Stimulated activated CD8-positive, alpha-beta memory T cell treated with anti-CD3 and anti-CD28 coated beads, Interleukin-4, amount 100 ng/mL, for 24 hours (primary cell): ENCODE measurements at places on chromosomes 16 and 17.

DNA sequence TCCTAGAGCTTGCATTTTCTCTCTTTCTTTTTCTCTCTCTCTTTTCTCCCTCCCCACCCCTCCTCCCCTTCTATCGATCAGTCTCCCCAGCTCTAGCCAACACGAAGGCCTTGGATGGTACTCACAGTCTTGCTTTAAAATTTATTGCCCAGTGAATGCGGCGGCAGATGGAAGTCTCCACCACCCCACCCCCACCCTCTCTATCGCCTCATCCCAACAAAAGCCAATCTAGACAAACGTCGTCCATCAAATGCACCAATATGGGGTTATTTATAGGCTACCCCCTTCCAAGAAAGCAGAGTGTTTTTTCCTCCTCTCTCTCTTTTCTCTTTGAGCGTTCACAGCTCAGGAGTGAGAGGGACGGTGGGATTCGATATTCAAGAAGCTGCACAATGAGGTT is 10.5 kb upstream of the NGFR start:
- DNase-seq: no peak

- DNase-seq: no peak
Observed at GRCh38 chr16:14020141-14020540, 51.0 kb upstream of the MRTFB start.

DNA sequence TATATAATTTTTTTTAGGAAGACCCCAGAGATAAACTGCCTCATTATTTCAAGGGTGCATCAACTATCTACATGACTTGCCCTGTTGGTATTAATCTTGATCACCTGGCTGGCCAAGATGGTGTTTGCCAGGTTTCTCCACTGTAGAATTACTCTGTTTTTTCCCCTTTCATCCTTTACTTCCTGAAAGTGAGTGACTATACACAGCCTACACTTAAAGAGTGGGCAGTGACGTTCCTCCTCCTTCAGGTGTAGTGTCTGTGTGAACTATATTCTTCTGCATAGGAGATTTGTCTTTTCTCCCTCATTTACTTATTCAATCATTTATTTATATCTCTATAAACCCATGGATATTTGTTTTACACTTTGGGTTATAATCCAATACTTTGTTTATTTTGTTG is 246.7 kb downstream of the IRF8 start:
- no peak for DNase-seq

DNA sequence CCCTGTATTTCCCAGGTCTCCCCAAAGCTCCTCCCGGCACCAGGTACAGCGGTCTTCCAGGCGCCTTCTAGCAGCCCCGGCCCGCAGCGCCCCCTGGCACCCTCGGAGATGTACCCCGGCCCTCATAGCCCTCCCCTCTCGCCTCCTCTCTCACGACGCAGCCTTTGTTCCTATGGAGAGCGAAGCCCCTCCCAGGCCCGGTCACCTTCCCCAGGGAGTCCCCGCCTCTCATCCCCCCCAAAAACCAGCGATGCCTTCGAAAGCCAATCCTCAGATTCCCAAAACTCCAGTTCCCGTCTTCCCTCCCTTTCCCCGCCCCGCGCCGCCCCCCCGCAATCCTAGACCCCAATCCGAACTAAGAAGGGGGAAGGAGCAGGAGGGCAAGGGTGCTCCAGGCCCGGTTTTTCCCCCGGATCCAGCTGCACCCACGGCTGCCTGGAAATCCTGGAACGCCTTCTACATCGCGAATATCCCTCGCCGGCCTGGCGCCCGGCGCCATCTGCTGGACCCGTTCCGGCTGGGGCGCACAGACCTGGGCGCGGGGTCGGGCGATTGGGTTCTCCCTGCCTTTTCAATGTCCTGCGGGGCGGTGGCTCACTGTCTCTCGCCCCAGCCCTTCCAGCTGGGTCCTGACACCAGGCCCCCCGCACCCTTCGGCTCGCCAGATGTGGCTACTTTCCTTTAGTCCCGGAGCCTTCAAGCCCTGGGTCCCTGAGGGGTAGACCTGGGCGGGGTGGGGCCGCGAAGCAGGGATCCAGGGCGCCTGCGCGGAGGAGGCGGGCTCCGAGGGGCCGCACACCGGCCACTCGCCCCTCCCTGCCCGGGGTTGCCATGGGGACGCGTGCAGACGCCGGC is at the start of gene DNAH2:
Gene DNAH2 (plus strand): TSS at position 844 of the 855 bp plus-strand sequence. CDS start 1,991 bp downstream, outside the sequence.
- DNase-seq: peak; percentile 58

GRCh38 chr17:80283116-80283852 is 22.6 kb downstream of the RNF213 start:
- no peak for DNase-seq

DNA sequence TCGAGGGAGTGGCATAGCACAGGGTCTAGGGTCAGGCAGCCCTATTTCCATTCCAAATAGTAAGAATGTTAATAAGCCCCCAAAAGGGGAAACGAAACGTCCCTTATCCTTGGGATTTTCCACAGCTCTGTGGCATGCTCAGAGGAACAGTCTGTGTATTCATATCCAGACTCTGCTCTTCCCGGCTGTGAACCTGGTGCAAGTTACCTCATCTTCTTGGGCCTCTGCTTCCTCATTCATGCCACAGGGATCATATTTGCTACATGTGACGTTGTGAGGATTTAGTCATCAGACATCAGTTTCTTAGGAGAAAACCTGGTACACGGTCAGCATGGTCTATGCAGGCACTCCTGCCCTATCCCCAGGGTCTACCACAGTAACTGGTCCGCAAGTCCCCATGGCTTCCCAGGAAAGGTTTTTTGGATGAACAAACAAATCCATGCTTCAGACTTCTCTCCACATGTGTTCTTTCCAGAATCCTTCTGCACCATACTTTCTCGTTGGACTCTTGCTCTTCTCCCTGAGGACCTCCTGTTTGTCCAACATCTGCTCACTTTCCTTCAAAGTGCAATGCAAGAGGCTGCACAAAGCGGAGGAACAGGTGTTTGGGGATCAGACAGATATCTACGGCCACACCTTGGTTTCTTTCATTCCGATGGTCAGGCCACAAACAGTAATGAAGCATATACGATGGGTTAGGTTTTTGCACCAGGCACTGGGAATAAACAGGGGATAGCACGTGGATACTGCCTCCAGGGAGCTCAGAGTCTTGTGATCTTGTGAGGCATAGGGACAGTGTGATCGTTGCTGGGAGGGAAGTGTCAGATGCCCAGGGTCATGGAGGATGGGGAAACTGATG is 17.7 kb downstream of the GLP2R start:
- DNase-seq: no peak

DNA sequence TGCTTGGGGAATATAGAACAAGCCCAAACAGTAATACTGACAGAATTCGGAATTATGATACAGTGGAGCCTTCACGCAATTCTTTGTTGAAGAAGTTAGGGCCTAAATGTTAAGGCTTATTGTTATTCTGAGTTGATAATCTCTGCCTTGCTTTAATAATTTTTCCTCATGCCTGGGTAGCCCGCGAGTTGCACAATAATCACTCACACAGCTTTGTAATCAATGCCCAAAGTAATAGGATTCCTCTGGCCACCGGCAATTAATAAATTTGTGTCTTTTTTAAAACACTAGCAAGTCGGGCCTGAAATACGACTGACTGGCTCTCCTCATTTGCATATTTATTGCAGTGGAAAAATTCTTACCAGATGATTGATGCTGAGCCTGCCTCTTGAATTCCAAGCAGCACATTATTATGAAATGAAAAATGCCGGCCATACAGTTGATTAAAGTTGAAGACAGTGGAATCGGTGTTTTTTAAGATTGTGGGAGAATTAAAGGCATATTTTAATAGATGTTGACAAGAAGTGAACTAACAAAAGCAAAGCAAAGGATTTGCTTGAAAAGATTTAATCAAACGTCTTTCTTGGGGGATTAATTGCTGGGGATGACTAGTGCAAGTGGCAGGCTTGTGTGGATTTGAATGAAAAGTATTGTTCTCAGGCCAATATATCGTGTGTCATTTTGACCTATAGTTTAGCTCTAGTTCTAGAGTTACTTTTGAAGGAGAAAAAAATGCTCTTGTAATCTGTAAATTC is 30.2 kb downstream of the AATF start:
- DNase-seq: no peak

- no peak for DNase-seq
Observed at GRCh38 chr16:2037647-2038381, 9.8 kb downstream of the NTHL1 start.

DNA sequence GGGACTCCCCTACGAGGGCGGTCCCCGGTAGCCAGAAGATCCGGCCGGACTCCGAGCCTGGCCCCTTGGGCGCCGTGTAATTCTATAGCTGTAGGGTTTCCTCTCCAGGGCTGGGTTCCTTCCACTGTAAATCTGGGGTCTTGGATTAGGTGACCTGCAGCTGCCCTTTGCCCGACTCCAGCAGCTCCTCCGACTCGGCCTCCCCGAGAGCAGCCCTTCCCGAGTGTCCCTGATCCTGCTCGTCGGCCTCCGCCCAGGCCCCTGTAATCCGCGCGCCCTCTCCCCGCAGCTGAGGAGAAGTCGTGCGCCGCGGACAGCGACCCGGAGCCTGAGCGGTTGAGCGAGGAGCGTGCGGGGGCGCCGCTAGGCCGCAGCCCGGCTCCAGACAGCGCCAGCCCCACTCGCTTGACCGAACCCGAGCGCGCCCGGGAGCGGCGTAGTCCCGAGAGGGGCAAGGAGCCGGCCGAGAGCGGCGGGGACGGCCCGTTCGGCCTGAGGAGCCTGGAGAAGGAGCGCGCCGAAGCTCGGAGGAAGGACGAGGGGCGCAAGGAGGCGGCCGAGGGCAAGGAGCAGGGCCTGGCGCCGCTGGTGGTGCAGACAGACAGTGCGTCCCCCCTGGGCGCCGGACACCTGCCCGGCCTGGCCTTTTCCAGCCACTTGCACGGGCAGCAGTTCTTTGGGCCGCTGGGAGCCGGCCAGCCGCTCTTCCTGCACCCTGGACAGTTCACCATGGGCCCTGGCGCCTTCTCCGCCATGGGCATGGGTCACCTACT is 5.5 kb downstream of the TBX2 start:
- DNase-seq: no peak

GRCh38 chr16:80092681-80093080 is 448.1 kb upstream of the DYNLRB2 start:
- DNase-seq: no peak

- no peak for DNase-seq
Observed at GRCh38 chr17:35906191-35906925, 24.2 kb downstream of the RDM1 start.

GRCh38 chr17:40360091-40360490 is 4.4 kb downstream of the GJD3 start:
- no peak for DNase-seq

GRCh38 chr16:72474501-72475123 is 302.7 kb upstream of the PMFBP1 start:
- DNase-seq: no peak

- DNase-seq: no peak
Observed at GRCh38 chr16:30399435-30400186, 4.4 kb downstream of the ZNF48 start.

GRCh38 chr17:66386498-66387351 is 84.3 kb downstream of the PRKCA start:
- DNase-seq: no peak

- no peak for DNase-seq
Observed at GRCh38 chr16:57502048-57502775, 15.9 kb upstream of the DOK4 start.

DNA sequence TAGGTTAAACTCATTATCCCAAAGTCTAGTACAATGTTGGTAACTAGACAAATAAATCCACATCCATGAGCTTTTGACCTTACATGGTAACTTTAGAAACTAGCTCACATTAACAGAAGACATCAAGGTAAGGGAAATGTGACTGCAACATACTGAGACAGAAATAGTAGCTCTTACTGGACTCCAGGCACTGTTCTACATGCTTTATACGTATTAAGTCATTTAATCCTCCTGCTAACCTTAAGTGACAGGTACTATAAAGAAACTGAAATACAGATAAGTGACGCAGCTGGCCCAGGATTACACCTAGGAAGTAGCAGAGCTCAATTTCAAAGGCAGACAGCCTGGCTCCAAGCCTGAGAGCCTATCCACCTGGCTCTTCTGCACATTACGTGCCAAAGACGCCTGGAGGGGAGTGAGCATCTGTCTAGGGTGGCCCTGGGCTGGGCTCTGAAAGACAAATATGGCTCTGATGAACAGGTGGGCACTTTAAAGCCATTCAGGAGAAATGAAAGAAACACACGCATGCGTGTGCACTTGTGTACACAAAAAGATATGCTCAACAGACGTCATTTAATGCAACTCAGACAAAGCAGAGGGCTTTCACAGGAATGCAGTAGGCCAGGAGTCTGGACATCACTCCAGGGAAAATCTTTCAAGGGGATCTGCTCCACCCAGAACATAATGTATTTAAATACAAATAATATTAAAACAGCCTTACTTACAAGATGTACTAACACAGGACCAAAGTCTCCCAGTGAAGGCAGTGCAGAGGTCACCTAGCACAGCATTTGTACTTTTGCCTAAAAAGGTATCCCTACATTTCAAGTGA is 4.4 kb downstream of the ZC3H7A start:
- no peak for DNase-seq

DNA sequence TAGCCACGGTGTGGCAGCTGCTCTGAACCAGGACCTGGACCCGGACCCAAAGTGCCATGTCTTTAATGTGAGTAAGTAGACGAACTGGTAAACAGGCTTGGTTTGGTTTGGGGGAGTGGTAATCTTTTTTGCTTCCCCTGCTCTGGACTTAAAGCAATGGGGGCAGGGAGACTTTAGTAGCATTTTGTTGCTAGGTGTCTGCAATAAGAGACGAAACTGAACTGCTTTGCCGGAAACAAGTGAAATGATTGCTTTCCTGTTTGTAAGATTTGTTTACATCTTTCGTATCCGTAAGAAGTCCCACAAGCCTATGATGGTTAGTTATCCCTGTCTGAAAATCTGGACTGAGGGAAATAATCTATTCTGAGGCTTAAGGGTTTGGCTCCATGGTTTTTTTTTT is 21.5 kb downstream of the PRCD start:
- no peak for DNase-seq

DNA sequence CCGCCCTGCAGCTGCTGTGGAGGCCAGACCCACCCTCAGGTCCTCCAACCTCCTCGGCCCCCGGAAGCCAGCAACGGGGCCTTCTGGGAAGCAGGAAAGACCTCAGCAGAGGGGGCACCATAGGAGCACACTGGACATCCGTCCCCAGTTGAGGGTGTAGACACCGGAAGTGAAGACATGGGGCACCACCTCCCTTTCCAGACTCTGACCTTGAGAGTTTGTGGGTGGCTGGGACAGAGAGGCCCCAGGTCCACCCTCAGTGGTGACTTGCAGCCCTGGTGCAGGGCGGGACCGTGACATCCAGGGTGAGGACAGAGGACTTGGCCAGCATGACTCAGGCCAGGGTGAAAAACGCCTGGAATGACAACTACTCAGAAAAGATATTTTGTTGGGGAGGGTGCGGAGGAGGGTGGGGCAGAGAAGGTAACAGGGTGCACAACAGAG is 19.9 kb downstream of the CEP295NL start:
- DNase-seq: no peak

DNA sequence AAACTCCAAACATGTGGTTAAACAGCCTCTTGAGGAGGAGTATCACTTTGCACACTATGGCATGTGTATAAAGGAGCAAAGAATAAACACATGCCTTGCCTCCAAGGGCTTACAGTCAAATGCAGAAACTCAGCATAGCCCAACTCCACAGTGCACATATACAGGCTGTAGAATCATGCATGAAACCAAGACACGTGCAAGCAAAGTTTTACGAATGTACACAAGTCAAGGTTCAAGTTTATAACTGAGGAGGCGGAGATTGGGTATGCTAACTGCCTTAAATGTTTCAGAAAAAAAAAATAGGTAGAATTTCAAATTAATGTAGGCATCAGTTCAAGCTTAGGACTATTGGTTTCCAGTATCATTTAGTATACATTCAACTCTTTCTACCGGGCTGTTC is 321.1 kb downstream of the SOX9 start:
- DNase-seq: no peak
